ENCODE measurements at places on chromosomes 7 and 10. TPM values are rescaled to one million over a fixed set of nuclear protein-coding genes. Genes with fewer than 3 reads are reported as not detected.

Gene EGFR
- total RNA-seq: 121 TPM

Gene EPHA1
- 37.2 TPM for total RNA-seq

Gene ASIC3
- 1.8 TPM for total RNA-seq

Gene CNPY1
- total RNA-seq: not detected

Gene IL6
- not detected for total RNA-seq

Gene PRSS2
- total RNA-seq: not detected

Gene CTTNBP2
- not detected for total RNA-seq

Gene PON1
- not detected for total RNA-seq

Gene SDK1
- total RNA-seq: 1.6 TPM

Gene CALML3
- total RNA-seq: 58.4 TPM

Gene VWC2
- not detected for total RNA-seq

Gene SPDYE11
- not detected for total RNA-seq

Gene PLXDC2
- 3.0 TPM for total RNA-seq

Gene HEPACAM2
- not detected for total RNA-seq

Gene TMEM176B
- total RNA-seq: not detected

Gene GPR15LG
- not detected for total RNA-seq

Gene HHEX
- total RNA-seq: 0.19 TPM

Gene PLA2G12B
- total RNA-seq: not detected

Gene CALCR
- total RNA-seq: not detected

Gene NME8
- not detected for total RNA-seq

Gene HABP2
- not detected for total RNA-seq

Gene HNRNPH3
- 20.9 TPM for total RNA-seq

Gene CCSER2
- total RNA-seq: 17.3 TPM

Gene FAM180A
- 0.08 TPM for total RNA-seq

Gene SNX10
- total RNA-seq: 4.2 TPM

Gene PIK3CG
- not detected for total RNA-seq

Gene LLCFC1
- total RNA-seq: not detected

Gene FGL2
- 0.15 TPM for total RNA-seq

Gene SH2B2
- 6.4 TPM for total RNA-seq

Gene LRRN3
- 0.16 TPM for total RNA-seq

Gene IGF2BP3
- 12.0 TPM for total RNA-seq

Gene NPSR1
- total RNA-seq: not detected

Gene STRIP2
- 15.5 TPM for total RNA-seq

Gene NUTM2D
- 1.9 TPM for total RNA-seq

Gene C10orf67
- 0.34 TPM for total RNA-seq

Gene PDK4
- total RNA-seq: not detected

Gene AOAH
- not detected for total RNA-seq

Gene SPDYE1
- not detected for total RNA-seq

Gene IDI2
- total RNA-seq: not detected

Gene PAPOLB
- not detected for total RNA-seq

Gene PILRB
- 10.9 TPM for total RNA-seq

Gene MPP7
- 3.8 TPM for total RNA-seq

Gene PPIF
- 65.4 TPM for total RNA-seq

Gene ABCC2
- total RNA-seq: 0.39 TPM

Gene AKR1E2
- 2.3 TPM for total RNA-seq

Gene AEBP1
- total RNA-seq: 9.7 TPM

Gene PAPSS2
- total RNA-seq: 3.1 TPM
